ENCODE measurements at places on chromosomes 1 and 21. TPM values are rescaled to one million over a fixed set of nuclear protein-coding genes. Genes with fewer than 3 reads are reported as not detected.

The TNFAIP8L2 gene
- 4.2 TPM for total RNA-seq

The CHTOP gene
- total RNA-seq, result 47.3 TPM

The IGSF9 gene
- total RNA-seq, result 0.10 TPM

The MYCL gene
- total RNA-seq, result 0.51 TPM

The FAF1 gene
- total RNA-seq, result 64.2 TPM

The ZNF669 gene
- 5.7 TPM for total RNA-seq

The OXCT2 gene
- 1.2 TPM for total RNA-seq

The ATP13A2 gene
- 27.6 TPM for total RNA-seq

The SYPL2 gene
- total RNA-seq, result 9.0 TPM

The ST6GALNAC3 gene
- total RNA-seq, result 18.9 TPM

The PEA15 gene
- 410 TPM for total RNA-seq

The CASZ1 gene
- 21.5 TPM for total RNA-seq

The FLG2 gene
- total RNA-seq, result not detected

The PRAMEF5 gene
- total RNA-seq, result not detected

The PYHIN1 gene
- 1.6 TPM for total RNA-seq

The MAN1C1 gene
- total RNA-seq, result 29.4 TPM

The ASTN1 gene
- 0.14 TPM for total RNA-seq

The CFHR1 gene
- total RNA-seq, result 0.76 TPM

The KRTAP6-3 gene
- total RNA-seq, result not detected

The LCE1C gene
- not detected for total RNA-seq

The EFNA1 gene
- 13.2 TPM for total RNA-seq

The HAO2 gene
- not detected for total RNA-seq

The JTB gene
- total RNA-seq, result 78.2 TPM

The S100A7 gene
- total RNA-seq, result not detected

The GJB5 gene
- total RNA-seq, result not detected
